ENCODE measurements at places on chromosomes 13 and 19.

- DNase-seq, result no peak
Observed at GRCh38 chr19:10052602-10053360, 33.3 kb upstream of the SHFL start.

DNA sequence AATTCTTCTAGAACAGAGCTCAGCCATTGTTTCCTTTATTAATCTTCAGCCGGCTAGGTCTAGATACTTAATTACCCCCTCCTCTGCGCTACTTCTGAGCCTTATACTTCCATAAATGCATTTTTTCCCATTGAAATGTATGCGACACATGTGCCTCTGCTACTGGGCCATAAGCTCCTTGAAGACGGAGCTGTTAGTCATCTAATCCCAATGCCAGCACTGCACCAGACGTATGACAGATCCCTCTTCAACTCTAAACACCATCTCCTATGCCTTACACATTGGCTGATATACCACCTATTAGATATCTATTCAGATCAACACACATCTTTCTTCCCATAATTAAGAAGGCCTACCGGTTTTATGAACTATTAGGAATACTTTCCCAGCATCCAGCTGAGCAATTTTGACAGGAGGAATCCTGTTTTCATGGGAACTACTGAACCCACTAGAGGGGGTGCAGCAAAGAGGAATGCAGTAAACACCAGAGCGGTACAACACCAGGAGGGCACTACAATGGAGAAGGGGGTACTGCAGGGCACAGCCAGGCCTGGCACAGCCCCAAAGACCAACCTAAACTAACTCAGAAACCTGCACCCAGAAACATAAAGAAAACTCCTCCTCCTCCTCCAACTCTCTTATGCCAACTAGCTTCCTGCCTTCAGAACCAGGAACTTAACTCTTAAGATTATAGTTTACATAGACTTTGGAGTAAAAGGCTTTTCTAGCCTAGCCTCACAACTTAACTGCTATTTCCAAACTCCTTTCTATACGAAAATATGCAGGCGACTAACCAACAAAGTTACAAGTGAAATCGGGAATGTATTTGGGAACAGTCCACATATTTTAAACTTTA lies 18.7 kb downstream of the STK24 start:
- DNase-seq, result no peak

GRCh38 chr19:45056831-45057230 lies 18.0 kb downstream of the CLASRP start:
- DNase-seq, result no peak

DNA sequence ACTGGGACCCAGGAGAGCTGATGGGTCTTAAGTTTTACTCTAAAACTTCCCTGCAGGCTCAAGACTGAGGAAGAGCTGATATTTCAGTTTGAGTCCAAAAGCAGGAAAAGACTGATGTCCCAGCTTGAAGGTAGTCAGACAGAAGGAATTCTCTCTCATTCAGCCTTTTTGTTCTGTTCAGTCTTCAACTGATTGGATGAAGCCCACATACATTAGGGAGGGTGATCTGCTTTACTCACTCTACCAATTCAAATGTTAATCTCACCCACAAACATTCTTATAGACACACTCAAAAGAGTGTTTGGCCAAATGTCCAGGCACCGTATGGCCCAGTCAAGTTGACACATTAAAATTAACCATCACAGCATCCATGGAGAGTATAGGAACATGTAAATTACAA lies 173.5 kb downstream of the KCNRG start:
- DNase-seq, result no peak

DNA sequence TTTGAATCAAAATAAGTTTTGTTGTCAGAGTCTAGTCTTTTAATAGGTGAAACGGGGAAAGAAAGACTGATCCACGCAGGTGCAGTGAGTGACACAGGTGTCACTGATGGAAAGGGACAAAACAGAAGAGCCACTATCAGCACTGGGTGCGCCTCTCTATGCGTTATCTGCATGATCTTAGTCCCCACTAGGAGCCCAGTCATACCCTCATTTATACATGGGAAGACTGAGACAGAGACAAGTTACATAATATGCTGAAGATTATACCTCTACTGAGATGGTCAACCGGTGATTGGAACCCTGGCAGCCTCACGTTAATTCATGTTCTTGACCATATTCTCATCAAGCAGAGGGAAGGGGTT lies 3.4 kb downstream of the LRCH1 start:
- no peak for DNase-seq

DNA sequence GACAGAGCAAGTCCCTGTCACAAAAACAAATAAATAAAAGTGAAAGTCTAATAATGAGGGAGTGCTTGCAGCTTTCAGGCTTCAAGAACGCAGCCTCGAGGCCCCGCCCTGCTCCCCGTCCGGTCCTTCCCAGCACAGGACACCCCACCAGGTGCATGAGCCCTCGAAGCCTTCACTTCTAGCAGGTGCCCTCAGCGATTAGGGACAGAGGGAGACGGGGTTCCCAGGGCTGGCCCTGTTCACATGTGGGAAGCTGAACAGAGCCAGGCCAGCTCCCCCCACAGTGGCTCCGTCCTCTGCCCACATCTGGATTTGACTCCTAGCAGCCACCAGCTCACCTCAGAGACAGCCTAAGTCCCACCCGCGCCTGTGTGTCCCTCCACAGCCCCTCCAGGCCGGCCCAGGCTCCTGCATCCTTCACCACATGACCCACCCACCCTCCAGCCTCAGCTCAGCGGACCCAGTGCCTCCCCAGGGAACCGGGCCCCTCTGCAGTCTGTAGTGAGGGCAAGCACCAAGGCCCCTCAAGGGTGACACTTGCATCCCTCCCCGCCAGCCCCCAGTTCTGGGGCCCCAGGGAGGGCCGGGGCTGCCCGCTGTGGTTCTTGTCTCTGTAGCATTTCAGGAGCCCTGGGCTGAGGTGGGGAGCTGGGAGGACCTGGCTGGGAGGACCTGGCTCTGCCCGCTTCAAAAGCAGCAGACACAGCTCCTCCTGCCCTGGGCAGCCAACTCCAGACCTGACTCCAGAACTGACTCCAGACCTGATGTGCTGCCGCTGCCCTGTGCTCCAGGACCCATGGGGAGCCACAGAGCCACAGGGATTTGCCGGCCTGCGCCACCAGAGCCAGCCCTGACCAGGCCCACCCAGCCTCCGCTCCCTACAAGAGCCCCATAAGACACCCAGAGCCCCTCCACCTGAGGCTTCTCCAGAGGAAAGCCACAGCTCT lies 27.2 kb downstream of the GPX4 start:
- DNase-seq, result no peak

DNA sequence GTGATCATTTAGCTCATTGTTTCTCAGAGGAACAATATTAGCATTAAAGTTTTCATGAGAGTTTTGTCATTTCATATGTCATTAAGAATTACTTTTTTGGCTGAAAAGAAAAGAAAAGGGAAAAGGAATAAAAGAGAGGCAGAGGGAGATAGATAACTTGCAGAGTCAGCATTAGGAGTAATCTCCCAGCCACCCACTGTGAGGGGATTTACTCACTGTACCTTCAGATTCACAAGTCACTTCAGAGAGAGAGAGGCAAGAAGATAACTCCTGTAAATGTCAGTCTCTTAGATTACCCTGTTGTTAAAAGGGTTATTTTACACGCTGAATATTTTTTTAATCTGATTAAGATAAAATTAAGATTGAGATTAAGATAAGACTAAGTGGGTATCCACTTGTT lies 125.2 kb downstream of the POU4F1 start:
- no peak for DNase-seq

GRCh38 chr19:11198769-11199424 lies 1.6 kb upstream of the KANK2 start:
- no peak for DNase-seq

DNA sequence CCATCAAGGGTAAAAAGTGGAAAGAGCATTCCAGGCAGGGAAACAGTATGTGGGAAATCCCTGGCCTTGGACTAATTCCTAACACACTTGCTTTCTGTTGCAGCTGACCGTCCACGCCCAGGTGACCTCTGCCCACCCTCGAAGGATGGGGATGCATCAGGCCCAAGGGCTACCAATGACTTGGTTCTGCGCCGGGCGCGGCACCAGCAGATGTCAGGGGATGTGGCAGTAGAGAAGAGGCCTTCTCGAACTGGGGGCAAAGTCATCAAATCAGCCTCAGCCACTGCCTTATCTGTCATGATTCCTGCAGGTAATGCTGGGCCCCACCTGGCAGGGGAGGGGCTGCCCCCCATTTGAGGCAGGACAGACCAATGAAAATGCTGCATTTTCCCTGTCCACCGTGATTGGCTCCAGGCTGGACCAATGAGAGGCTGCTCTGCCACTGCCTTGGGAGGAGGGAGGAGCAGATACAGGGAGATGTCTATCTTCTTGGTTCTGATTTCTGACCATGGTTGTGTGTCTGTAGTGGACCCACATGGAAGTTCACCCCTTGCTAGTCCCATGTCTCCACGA lies 12.6 kb downstream of the DNASE2 start:
- DNase-seq, result no peak

DNA sequence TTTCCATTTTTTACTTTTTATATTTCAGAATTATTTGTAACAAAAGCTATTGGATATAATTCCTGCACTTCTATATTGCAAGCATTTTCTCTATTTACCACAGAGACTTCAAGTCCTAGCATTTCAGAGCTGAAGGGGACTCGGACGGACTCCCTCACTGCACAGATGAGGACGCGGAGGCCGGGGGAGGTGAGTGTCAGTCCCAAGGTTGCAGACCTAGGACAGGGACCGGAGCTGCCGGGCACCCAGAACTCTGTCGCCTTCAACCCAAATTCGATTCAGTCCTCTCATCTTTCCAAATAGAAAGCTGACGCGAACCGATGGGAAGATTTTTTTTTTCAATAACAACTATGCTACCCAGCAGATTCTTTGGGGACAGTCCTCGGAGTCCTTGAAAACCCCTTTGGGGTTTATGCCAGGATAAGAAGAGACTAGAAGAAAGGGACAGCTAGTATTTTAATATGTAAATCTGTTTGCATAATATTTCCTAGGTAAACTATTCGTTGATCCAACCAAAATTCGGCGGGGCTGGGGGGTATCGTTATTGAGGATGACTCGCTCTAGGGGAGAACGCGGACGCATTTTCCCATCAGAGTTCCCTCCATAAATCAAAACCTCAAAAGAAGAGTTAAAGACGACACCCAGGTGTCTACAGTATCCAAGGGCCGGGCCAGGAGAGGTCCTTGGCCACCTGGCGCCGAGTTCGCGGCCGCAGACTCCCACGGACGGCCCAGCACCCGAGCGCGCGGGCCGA lies 803 bp downstream of the FLT3 start:
- DNase-seq, result no peak

DNA sequence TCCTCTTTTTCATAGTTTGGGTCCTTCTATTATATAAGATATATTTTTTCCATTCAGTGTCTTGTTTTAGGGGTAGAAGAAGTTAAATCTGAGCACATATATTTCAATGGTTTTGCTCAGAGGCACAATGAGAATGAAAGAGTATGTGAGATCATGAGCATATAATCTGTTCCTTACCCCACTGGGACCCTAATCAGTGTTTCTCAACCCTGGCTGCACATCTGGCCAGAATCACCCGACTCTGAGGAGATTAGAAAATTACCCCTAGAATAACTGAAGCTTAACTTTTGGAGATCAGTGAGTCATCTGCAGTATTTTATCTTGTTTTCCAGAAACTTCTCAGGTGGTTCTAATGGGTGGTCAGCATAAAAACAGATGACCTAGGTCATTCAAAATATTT lies 782 bp downstream of the CYSLTR2 start:
- DNase-seq, result no peak

Measured in DMS 273 treated with DMSO at 0.1 percent for 48 hours (cell line).